GM23338 (cell line): ENCODE measurements at places on chromosomes 5 and 9. TPM values are rescaled to one million over a fixed set of nuclear protein-coding genes. Genes with fewer than 3 reads are reported as not detected.

Gene SPATA31A6
- not detected in 2 replicates for total RNA-seq

Gene NME5
- not detected in 2 replicates for total RNA-seq

Gene SPEF2
- total RNA-seq, result 0.17 and 7.4 TPM in 2 replicates

GRCh38 chr5:78518365-78519197 is 130.0 kb downstream of the LHFPL2 start:
- no peaks in the 10 kb centered on the region for H3K36me3 ChIP-seq
- DNase-seq, result peak; percentile 44
- no peak overlapping the region for H3K27ac ChIP-seq

GRCh38 chr5:132363431-132364112 is 5.9 kb upstream of the SLC22A5 start:
- no peaks in the 10 kb centered on the region for H3K36me3 ChIP-seq
- no peaks in the 10 kb centered on the region for H3K27me3 ChIP-seq
- no peak for DNase-seq
- no peak overlapping the region for H3K4me3 ChIP-seq
- no peaks in the 10 kb centered on the region for H3K4me1 ChIP-seq

- no peaks in the 10 kb centered on the region for H3K36me3 ChIP-seq
- H3K4me3 ChIP-seq, result no peak overlapping the region
- no peak for DNase-seq
Observed at GRCh38 chr5:103472830-103473229, 89.8 kb downstream of the NUDT12 start.
